T-helper 17 cell (primary cell): ENCODE measurements at places on chromosomes 16 and 17. TPM values are rescaled to one million over a fixed set of nuclear protein-coding genes. Genes with fewer than 3 reads are reported as not detected.

DNA sequence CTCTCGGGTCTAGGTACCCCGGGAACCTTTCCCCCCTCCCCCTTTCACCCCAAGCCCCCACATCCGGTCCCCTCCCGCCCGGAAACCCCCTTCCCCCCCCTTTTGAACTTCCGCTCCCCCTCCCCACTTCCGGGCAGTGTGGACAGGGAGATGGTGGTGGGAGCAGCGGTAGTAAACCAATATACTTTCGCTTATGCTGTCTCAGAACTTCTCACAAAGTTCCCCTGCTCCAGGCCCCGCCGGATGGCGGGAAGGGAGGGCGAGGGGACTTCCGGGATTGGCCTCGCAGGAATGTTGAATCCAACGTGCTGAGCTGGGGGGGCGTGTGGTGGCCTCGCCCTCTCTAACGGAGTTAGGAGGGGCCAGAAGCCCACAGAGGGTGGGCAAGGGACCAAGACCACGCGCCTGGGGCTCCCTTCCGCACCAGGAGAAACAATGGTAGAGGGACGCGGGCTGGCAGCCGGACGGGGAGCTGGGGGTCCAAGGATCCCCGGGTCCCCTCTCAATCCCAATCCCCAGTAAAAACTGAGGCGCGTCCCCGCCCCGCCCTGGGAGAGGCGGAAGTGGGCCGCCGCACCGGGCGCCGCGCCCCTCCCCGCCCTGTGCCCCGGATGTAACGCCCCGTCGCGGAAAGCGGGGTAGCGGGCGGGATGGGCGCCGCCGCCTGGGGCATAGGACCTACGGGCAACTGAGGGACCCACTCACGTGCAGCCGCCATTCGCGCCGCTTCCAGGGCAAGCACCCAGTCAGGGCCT, 742 bp downstream of the PFN1 start:
- peak; percentile 61 for DNase-seq

DNA sequence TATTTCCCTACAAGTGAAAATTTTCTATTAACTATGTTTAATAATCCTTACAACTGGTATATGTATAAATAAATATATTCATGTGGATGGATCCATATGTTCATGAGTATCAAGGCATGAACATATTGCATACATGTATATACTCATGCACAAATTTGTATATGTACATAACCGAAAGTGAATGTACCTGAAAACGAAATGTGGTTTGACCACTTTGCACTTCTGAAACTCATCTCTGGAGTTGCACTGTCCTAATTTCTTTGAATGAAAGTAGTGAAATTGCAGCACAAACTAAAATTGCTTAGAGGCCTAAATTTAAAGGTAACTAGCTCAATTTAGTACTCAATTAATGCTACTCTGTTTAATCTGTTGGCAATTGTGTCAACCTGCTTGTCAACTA, 27.4 kb upstream of the GNAO1 start:
- DNase-seq = no peak

Gene TM4SF5
- total RNA-seq = not detected

Gene HYDIN
- total RNA-seq = not detected

Gene G6PC1
- total RNA-seq = not detected

DNA sequence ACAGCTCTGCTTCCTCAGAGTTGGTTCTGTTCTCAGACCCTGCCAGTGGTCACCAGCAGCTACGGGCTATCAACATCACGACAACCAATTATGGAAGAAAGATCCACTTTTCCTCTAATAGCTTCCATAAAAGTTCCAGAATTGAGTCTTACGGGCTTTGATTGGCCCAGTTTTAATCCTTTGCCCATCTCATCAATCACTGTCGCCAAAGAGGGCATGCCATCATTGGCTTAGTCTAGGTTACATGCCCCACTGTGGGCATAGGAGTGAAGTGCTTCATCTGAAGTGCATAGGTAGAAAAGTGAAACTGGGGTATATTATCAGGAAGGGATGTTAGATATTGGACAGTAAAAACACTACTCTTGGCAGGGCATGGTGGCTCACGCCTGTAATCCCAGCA, 76.6 kb upstream of the DHX40 start:
- DNase-seq = no peak

DNA sequence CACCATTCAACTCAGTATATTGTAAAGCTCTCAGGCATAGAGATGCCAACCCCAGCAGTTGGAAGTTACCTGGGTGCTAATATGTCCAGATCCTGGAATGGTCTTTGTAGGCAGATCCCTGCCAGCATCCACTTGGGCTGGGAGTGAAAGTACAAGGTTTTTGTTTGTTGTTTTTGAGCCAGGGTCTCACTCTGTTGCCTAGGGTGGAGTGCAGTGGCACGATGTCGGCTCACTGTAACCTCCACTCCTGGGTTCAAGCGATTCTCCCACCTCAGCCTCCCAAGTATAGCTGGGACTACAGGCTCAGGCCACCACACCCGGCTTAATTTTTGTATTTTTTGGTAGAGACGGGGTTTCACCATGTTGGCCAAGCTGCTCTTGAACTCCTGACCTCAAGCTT, 177.6 kb downstream of the IRF8 start:
- DNase-seq = no peak

Gene PFN1
- 710 TPM for total RNA-seq

GRCh38 chr17:50816771-50817751, 18.3 kb upstream of the WFIKKN2 start:
- peak; percentile 35 for DNase-seq

Gene CDYL2
- total RNA-seq = 28.3 TPM
